ENCODE measurements at places on chromosomes 2 and 18.

DNA sequence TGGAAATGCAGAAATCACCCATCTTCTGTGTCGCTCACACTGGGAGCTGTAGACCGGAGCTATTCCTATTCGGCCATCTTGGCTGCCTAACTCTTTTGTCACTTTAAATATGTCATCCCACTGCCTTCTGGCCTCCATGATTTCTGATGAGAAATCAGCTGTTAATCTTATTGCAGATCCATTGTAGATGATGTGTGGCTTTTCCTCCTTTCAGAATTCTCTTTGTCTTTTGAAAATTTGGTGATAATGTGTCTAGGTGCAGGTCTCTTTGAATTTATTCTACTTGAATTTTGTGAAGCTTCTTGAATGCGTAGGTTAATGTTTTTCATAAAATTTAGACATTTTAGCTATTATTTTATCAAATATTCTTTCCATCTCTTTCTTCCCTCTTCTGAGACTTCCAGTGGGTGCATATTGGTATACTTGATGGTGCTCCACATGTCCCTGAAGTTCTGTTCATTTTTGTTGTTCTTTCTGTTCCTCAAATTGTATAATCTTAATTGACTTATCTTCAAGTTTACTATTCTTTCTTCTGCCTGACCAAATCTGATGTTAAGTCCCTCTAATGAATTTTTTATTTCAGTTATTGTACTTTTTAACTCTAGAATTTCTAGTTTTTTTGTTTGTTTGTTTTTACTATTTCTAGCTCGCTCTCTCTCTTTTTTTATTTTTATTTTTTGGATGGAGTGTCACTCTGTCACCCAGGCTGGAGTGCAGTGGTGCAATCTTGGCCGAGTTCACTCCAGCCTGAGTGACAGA is 90.8 kb upstream of the DLX2 start:
- no peak for DNase-seq

GRCh38 chr18:63309422-63309821 is 10.1 kb downstream of the BCL2 start:
- DNase-seq, result no peak

- DNase-seq, result no peak
These were observed 2.4 kb downstream of the TRABD2A start for GRCh38 chr2:84878459-84878858.

DNA sequence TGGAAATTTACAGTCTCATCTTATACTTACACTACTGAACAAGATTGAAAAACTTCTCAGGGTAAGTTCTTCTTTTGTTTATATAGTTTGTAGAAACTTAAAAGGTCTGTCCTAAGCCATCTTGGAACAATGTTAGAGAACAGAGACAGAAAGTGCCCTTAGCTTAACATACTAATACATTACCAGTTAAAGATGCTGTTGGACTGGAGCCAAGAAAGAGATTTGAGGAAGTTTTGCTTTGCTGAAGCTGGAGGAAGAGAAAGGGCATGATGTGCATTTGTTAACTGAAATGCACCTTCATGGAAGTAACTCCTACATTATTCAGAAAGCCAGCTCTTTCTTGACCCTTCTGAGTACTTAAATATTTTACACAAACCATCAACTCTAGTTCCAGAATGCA is 66.5 kb upstream of the TNFRSF11A start:
- no peak for DNase-seq

DNA sequence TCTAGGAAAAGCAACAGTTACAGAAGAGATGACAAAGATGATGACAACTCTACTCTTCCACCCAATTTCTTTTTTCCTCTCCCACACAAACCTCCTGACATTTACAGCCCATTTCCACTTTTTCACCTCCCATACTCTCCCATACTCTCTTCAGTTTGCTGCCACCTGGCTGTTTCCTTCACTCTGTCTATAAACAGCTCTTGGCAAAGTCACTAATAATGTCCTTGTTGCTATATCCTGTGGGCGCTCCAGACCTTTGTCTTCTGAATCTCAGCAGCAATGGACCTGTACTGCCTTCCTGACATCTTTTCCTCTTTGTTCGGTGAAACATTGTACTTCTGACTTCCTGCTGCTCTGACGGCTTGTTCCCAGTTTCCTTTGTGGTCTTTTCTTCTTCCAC is 60.7 kb upstream of the CAVIN2 start:
- no peak for DNase-seq

DNA sequence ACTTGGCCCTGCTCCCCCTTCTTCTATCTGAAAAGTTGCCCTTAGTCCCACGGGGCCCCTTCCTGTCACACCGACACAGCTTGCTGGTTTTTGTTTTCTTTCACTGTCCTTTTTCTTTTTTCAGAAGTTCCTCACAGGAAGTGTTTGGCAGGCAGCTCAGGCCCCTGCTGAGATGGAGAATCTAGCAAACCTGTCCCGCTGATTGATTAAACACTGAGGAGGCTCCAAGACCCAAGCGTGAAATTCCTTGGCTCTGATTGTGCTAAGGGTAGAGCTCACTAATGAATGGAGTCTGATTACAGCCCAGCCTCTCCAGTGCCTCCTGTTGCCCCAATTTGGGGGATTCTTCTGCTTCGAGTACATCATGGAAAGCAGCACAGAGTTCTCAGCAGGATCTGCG is 365.9 kb upstream of the MEX3C start:
- DNase-seq, result no peak

GRCh38 chr2:124913868-124914267 is 888.8 kb downstream of the CNTNAP5 start:
- DNase-seq, result no peak

GRCh38 chr18:5839102-5839501 is 56.2 kb downstream of the TMEM200C start:
- DNase-seq, result no peak

DNA sequence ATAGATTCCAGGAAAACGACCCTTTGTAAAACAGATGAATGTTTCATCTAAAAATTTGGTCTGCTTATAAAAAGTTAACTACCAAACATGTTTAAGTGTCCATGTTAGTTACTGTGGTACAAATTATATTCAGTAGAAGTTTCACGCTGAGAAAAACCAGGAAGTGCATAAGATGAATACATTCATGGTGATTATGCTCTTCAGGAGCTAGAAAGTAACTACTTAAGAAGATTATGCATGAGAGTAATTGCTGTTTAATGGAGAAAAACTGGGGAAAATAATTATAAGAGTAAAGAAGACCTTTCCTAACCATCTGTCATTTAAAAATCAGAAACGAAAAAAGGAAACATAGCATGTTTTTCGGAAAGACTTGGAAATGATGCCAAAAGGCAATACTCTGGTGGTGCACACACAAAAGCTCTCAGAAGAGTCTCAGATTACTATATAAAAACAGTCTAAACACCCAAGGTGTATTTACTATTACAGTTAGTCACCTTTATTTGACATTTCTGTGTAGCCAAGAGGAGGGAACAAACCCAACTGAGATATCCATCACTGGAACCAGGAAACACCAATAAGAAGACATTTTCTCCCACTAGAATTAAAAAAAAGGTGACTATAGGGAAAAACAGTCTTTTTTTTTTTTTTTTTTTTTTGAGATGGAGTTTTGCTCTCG is 38.8 kb upstream of the METTL21A start:
- DNase-seq, result no peak
